ENCODE measurements at places on chromosomes 7 and 10.
A peak's percentile ranks its signal among the peaks of the same experiment; 100 is the strongest.

GRCh38 chr7:99679032-99679399, 780 bp downstream of the CYP3A5 start:
- no peak for DNase-seq

DNA sequence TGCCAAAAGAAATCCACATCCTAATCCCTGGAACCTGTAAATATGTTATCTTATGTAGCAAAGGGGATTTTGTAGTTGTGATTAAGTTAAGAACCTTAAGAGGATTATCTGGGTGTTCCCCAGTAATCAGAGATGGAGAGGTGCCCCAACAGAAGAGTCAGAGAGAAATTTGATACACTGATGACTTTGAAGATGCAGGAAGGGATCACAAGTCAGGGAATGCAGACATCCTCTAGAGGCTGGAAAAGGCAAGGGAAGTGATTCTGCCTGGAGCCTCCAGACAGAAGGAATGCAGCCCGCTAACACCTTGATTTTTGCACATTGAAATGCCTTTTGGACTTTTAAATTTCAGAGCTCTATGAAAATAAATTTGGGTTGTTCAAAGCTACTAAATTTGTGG, 531.7 kb downstream of the DNAJB9 start:
- no peak for DNase-seq

- DNase-seq, result no peak
These were observed 1.3 kb upstream of the FZD8 start for GRCh38 chr10:35643151-35644049.

- no peak for DNase-seq
These were observed 48.4 kb upstream of the GNA12 start for GRCh38 chr7:2892549-2892948.

DNA sequence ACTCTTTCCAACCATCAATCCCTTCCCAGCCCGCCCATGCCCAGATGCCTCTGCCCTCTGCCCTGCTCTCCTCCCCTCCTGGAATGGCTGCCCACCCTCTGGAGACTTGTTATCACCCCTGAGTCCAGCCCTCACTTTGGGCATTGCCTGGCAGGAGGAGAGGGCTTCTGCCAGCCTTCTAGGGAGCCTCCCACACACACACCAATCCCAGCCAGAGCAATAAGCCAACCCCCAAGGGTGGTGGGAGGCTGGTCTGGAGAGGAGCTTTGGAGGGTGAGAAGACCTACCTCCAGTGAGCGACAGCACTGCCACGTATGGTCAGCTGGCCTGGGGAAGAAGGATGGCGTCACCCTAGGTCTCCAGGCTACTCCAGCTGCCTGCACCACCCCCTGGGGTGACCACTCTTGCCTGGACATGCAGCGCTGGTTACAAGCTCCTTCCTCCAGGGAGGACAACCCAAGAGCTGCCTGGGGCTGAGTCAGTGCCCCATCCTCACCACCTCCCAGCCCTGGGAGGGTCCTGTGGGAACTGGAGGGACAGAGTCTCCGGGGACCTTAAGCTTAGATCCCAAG, 8.4 kb downstream of the C10orf105 start:
- DNase-seq, result no peak

DNA sequence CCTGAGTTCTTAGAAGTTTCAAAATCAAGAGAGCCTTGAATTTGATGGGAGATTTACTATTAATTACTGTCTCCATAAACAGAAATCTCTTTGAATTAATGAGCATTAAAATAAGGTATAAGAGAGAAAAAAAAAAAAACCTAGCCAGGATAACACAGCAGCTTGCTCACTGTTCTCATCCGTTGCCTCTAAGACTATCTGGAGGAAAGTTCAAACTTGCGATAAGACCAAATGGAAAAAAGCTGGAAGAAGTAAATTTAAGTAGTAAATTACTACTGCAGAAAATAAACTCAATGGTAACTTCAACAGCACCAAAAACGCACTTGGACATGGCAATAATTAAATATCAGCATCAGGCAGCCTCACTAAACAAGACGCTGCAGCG, 36.7 kb downstream of the GNA12 start:
- no peak for DNase-seq

DNA sequence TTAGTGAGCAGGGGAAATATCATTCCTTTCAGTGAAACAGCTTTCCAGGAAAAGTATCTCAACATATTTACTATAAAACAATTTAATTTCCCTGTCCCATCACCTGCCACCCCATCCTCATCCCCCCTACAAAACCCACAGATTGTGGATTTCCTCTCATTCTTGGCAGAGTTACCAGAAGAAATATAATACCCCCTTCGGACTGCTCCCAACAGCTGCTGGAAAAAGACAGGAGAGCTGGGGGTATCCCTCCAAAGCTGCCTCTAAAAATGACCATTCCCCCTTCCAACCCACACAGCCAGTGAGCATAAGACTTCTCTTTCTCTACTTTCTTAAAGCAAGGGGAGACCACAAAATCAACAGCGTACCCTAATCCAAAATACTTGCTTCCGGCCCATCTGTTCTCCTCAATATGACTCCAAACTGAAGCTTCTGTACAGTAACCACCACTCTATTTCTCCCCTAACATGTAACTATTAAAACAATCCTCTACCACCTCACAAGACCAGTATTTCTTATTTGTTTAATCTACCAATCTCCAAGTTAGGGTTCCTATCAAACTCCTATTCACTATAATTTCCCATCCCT, 7.8 kb downstream of the FBXW4 start:
- no peak for DNase-seq

GRCh38 chr10:58675321-58675720, 162.6 kb downstream of the BICC1 start:
- DNase-seq, result no peak

DNA sequence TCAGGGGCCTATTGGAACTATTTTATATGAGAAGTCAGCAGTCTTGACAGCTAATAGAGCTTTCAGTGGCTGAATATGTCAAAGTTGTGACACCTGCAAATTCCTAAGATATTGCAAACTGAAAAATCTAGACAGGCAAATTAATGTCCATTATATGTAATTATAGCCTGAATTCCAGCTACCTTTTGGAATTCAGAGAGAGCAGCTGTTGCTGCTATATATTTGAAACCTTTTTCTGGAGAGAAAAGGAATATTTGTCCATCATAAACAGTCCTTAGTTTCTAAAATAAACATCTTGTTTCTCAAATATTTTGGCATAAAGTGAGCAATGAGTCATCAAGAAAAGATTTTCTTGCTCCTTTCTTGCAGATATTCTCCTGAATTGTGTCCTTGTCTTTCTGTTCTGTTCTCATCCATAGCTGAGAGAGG, 408.9 kb upstream of the SEMA3D start:
- no peak for DNase-seq

DNA sequence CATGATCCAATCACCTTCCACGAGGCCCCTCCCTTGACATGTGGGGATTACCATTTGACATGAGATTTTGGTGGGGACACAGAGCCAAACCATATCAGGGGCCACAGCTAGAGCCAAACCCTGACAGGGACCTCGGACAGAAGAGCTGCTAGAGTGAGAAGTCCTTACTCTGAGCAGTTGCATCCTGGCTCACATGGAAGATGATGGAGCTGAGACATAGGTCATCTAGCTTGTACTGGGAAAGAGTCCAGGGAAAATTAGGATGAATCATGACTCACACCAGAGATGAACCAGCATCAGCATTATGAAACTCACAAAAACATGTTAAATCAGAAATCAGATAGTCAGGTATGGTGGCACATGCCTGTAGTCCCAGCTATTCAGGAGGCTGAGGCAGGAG, 12.8 kb upstream of the FMC1 start:
- DNase-seq, result no peak

- DNase-seq, result no peak
These were observed 12.2 kb upstream of the PDK4 start for GRCh38 chr7:95608359-95609173.

DNA sequence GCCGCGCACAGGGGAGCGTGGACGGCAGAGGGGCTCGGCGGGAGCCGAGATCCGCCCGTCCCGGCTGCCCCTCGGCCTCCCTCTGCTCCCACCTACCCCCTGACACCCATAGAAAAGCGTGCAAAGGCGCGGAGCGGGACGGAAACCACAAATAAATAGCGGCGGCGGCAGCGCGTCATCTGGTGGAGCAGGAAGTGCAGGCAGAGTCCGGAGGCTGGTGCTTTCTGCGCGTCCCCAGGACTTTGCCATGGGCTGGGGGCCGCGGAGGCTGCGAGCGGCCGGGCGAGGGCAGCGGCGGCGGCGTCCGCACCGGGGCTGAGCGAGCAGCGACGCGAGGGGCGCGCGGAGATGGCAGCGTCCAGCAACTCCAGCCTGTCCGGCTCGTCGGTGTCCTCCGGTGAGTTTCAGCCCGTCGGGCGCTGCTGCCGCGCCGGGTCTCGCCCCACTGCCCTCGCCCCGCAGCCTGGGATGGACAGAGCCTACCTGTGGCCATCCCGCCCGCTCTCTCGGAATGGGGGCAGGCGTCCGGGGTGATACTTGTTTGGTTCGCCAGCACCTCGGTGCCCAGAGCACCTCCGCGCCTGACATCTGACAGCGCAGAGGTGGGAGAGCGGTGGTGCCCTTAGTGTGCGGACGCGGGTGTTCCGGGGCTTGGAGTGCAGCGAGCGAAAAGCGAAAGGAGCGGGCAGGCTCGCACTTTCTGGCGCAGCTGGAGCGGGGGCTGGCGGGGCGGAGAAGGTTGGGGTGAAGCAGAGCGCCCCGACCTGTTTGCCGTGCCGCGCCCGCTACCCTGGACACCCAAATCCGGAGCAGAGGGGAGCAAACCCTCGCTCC, at the start of gene CHN2:
Gene CHN2, plus strand, starts transcription at position 182 of the 834 bp plus-strand sequence.
- peak; percentile 33 for DNase-seq

- DNase-seq, result no peak
These were observed 181.8 kb upstream of the CACNA2D1 start for GRCh38 chr7:82625377-82625776.

DNA sequence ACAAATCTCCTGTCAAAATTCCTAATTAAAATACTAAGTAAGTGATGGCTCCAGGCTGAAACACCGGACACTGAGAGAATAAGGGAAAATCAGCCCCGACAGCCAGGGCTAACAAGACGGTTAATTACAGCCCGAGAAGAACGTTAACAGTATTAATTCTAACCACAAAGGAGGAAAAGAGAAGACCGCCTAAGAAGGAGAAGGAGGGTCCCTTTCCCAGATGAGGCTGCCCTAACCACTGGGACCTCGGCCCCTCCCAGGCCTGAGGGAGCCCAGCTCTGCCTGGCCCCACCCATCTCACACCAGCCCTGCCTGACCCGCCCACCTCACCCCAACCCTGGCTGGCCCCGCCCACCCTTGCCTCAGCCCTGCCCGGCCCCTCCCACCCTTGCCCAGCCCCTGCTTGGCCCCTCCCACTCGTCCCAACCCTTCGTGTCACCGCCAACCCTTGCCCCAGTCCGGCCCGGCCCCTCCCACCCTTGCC, 51.3 kb downstream of the PWWP2B start:
- no peak for DNase-seq

DNA sequence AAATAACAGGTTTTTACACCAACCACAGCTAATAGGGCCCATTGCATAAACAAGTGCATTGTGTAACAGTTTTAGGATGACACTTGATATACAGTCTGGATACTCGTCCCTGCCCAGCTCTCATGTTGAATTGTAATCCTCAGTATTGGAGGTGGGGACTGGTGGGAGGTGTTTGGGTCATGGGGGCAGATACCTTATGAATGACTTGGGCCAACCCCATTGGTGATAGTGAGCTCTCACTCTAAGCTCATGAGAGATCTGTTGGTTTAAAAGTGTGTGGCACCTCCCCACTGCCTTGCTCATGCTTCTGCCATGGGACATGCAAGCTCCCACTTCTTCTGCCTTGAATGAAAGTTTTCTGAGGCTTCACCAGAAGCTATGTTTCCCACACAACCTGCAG, 136.7 kb downstream of the PDE1C start:
- DNase-seq, result no peak

GRCh38 chr10:113872139-113873030, 17.9 kb downstream of the NHLRC2 start:
- no peak for DNase-seq

DNA sequence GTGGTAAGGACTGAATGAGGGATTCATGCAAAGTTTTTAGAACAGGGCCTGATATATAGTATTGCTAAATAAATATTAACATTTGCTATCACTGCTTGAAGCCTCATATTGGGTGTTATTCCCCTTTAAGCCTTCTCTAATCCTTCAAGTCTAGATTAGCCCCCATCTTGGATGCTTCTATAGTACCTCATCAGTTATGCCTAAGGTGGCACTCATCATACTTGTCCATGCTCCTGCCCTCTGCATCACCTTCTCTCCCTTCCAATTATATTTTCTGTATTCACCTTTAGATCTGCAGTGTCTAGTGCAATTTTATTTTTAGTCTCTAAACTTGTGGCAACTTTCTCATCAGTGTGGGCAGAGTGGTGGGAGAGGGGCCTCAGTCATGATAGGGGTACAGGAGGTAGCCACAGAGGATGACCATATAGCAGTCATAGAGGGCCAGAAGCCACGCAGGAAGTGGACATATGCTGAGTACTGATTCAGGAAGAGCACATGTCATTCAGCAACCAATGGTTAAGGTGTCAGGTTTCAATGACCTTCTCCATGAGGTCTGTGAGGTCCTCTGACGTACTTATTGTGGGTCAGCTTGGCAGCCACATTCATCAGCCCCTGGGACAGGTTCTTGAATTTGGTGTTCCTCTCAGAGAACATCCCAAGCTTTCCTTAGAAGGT, 2.5 kb downstream of the ENTPD1 start:
- no peak for DNase-seq

- DNase-seq, result no peak
These were observed 35.2 kb downstream of the ANKRD26 start for GRCh38 chr10:27065084-27065483.

DNA sequence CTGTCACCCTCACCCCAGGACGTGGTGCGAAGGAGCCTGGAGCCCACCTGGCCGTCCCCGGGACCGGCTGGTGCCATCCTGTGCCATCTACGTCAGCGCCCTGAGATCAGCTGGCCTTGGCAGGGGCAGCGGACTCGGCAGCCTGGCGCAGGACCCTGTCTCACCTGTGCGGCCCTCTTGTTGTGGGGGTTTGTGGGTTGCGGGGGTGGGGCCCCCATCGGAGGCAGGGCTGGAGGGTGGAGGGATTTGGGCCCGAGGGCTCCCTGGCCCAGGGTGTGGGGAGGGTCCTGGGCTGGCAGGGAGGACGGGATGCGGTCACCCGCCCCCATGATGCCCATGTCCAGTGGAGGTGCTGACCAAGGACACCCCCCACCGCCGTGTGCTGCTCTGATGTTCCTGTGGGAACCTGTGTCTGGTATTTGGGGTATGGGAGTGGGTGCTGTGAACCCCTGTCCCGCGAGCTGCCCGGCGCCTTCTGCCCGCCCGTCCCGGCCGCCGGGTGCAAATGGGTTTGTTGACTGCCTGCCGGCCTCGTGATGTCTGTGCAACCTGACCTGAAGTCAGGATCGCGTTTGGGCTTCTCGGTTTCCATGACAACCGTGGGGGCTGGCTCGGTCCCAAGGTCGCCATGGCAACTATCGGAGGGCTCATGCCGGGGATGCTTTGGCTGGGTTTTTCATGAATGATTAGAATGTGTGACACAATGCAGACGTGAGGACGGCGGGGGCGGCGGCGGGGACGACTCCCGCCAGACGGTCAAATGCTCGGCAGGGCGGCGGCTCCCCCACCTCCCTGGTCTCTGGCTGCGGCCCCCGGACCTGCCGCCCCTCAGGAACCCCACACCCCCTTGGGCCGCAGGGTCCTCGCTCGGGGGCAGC, 7.3 kb downstream of the MAFK start:
- DNase-seq, result no peak

Measured in stimulated activated CD8-positive, alpha-beta memory T cell treated with anti-CD3 and anti-CD28 coated beads, Interleukin-12 subunit alpha, Interleukin-12 subunit beta, amount 100 ng/mL, for 1 hour (primary cell).